ENCODE measurements at places on chromosomes 4 and X.

DNA sequence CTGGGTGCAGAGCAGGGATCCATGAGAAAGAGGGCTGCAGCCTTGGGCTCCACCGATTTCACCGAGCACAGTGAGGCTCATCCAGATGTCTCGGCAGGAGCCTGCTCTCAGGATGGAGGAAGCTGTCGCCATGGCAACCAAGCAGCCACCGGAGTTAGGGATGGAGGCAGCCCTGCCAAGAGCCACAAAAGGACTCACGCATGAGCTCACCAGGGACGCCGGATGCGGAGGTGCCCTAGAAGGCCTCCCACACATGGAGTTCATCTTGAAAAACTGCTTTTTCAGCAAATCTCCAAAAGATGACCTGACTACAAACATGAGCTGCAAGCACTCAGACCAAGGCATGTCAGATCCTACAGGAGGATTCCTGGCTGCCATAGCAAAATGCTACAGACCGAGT, 90.7 kb downstream of the WFS1 start:
- no peak for DNase-seq

DNA sequence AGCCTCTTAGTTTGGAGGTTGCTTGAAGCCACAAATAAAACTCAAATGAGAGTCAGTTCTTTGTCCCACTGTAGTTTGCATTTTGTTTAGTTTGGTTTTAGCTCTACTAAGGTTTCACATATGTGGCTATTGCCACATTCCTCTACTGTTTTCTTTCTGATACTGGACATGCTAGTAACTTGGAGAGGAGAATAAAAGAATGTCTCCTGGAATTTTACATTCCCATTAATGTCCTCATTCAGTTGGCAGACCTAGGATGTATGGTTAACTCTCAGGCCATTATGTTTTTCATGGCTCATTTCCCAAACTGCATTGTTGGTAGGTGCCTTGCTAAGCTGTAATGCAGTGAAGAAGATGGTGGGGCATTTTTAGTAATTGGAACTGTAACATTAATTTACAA, 29.9 kb downstream of the UPRT start:
- no peak for DNase-seq

DNA sequence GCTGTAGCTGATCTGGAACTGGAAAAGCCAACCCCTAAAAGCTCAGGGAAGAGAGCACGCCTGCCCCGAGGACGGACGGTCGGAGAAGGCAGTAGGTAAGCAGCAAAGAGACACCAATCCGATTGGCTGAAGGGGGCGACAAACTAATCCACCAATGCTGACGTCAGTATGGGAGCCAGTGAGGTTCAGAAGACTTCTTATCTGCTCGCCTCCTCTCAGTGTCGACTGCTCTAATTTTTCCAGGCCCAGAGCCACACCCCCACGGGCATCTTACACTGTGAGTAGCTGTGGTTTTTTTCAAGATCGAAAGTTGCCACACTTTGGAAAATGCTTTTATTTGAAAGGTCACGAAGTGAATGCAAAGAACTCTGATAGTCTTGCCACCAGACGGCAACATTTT, at the start of gene DCAF8L1:
Gene DCAF8L1, minus strand, starts transcription at position 101 of the 400 bp plus-strand sequence. CDS start 115 bp downstream, outside the sequence.
- no peak for DNase-seq

- DNase-seq = peak; percentile 16
Observed at GRCh38 chr4:5024673-5025072, 5.4 kb upstream of the CYTL1 start.

DNA sequence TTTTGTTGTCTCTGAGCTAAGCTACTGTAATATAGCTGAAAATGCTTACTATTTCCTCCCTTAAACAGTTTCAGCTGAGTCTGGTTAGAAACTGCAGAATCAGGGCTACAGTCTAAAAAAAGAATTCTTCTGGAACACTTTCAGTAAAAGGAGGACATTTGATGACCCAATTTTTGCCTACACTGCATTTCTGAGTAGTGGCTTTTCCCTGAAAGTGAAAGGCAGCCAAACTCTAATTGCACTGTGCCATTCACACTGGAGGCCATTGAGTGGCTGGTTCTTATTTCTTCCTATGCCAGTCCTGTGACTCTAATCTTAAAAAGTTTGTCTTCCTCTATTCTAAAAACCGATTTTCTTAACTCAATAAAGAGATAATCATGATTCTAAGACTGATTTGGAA, 526.0 kb downstream of the CFAP47 start:
- no peak for DNase-seq

DNA sequence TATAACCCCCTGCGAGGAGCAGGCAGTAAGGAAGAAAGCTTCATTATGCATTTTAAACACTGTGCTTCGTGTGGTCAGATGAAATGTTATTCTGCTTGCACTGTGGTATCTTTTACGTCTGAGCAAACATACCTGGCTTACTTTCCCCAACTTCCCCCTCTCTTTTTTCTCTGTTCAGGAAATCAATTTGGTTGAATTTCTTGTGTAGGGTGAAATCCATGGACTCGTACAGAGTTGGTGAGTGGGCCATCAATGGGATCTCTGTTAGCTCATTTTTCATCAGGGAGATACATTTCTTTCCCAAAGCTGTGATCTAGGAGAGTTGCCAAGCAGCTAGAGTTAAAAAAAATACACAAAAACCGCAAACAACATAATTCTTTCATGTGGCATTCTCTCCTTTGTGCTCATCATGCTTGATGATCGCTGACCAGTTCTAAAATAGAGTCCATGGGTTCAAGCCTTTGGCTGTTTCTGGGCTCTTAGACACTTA, 98.5 kb downstream of the FRAS1 start:
- DNase-seq = no peak

DNA sequence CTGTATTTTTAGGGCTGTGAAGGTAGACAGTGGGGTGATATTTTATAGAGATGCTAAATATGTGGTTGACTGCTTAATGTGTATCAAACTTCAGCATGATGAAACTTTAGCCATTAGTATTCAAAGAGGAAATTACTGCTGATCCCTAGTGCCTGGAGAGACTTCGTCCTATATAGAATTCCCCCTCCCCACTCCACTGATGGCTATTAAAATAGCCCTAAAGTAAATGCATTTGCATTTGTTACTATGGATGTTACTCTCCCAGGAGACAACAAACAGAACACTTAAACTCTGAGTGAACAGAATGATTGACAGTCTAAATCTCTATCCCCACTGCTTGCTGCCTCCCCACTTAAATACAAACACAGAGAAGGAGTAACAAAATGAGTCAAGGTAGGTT, 39.1 kb downstream of the ADGRL3 start:
- no peak for DNase-seq

DNA sequence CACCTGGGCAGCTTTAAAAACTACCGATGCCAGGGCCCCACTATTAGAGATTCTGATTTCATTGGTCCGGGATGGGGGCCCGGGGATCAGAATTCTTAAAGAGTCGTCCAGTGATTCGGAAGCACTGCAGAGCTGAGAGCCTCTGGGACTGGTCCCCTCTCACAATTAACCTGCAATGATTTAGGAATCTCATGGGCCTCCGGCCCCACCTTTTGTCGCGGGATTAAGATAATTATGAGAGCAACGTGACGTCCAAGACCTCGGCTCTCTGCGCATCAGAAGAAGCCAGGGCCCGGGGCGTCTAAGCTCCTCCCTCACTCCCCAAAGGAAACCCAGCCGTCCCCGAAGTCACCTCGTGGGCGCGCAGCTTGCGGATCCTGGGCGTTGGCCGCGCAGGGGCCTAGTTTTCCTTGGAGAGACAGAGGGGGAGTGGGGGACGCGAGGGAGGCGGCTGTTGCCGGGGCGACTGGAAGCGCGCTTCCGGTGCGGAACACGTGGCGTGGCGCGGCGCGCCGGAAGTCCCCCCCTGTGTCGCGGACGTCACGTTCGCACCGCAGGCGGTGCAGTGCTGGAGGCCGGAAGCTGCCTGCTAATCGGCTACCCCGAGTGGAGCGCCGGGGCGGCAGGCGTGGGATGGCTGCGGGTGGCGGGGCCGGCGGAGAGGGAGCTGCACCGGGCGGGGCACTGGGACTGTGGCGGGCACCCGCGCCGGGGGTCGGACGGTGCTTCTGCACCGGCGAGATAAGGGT, at the start of gene GEMIN8:
Gene GEMIN8, minus strand, starts transcription at position 468 of the 749 bp plus-strand sequence. CDS start 8,414 bp downstream, outside the sequence.
- DNase-seq = no peak

GRCh38 chrX:118554511-118554910, 58.9 kb downstream of the DOCK11 start:
- DNase-seq = no peak

DNA sequence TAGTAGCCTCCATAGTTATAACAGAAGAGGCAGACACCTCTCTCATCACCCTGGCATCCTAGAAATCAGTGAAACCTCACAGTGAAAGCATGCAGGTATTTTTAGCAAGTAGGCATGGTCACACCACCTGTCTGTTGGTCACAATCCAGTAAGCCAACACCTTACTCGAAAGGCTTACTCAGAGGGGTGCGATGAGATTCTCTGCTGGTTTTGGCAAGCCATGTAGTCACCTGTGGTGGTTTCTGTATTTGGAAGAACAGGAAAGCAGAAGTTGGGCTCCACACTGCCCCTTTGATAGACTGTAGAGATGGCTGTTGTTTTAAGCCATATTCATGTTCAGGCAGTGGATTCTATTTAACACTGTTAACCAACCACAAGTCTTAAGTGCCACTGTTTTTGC, 134.7 kb downstream of the DCLK2 start:
- no peak for DNase-seq

- DNase-seq = no peak
Observed at GRCh38 chrX:13396924-13397323, 77.1 kb upstream of the ATXN3L start.

- DNase-seq = no peak
Observed at GRCh38 chr4:98204236-98204553, 57.0 kb upstream of the RAP1GDS1 start.

GRCh38 chr4:44448521-44449461, at the start of gene KCTD8:
Gene KCTD8 (minus strand): TSS chr4:44448809.
- no peak for DNase-seq

DNA sequence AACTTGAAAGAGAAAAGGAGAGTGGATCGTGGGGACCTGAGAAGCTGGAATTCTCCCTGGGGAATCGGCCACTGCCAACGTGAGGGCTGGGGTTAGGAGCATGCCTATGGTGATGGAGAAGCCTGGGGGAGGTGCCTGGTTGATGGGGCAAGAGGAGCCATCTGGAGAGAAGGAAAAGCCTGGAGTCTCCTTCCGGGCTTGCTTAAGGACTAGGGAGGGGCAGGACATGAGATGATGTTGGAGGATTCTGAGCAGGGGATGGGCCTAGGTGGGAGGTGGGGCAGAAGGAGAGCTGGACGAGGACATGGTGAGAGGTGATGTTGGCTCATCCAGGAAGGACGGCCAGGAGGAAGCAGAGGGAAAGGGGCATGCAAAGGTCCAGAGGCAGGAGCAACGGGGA, 35.0 kb upstream of the GYG2 start:
- no peak for DNase-seq
